ENCODE measurements at places on chromosomes 12 and 14. TPM values are rescaled to one million over a fixed set of nuclear protein-coding genes. Genes with fewer than 3 reads are reported as not detected.

DNA sequence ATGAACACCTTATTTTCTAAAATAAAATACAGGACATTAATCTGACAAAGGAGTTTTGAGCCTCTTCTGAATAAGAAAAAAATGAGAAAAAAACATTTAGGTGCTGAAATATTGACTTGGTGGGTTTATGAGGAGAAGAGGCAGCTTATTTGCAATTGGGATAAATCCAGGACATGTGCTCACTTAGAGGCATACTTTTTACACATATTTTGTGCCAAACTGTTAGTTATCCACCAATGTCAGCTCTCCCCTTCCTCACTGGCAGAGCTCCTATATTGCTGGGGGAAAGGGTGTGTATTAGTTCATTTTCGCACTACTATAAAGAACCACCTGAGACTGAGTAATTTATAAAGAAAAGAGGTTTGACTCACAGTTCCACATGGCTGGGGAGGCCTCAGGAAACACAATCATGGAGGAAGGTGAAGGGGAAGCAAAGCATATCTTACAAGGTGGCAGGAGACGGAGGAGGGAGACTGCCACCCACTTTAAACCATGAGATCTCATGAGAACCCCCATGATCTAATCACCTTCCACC, 135.4 kb upstream of the EGLN3 start:
- no peak overlapping the region for H3K4me3 ChIP-seq
- no peak overlapping the region for H3K27ac ChIP-seq
- no peak for DNase-seq
- no peaks in the 10 kb centered on the region for H3K27me3 ChIP-seq
- no peaks in the 10 kb centered on the region for H3K4me1 ChIP-seq
- H3K36me3 ChIP-seq = no peaks in the 10 kb centered on the region

DNA sequence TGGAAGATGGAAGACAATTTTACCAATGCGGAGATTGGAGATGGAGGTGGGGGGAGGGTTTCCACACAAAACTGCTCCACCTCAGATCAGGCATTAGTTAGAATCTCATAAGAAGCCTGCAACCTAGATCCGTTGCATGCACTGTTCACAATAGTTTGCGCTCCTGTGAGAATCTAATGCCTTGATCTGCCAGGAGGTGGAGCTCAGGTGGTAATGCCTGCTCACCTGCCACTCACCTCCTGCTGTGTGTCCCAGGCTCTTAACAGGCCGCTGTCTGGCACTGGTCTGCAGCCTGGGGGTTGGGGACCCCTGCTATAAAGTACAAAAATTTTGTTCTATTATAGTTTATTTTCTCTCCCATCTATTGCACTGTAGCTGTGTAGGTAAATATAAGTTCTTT, 84.9 kb upstream of the FOXG1 start:
- H3K27me3 ChIP-seq = no peaks in the 10 kb centered on the region
- H3K4me3 ChIP-seq = no peak overlapping the region
- H3K36me3 ChIP-seq = no peaks in the 10 kb centered on the region
- no peak for DNase-seq
- no peak overlapping the region for H3K27ac ChIP-seq

DNA sequence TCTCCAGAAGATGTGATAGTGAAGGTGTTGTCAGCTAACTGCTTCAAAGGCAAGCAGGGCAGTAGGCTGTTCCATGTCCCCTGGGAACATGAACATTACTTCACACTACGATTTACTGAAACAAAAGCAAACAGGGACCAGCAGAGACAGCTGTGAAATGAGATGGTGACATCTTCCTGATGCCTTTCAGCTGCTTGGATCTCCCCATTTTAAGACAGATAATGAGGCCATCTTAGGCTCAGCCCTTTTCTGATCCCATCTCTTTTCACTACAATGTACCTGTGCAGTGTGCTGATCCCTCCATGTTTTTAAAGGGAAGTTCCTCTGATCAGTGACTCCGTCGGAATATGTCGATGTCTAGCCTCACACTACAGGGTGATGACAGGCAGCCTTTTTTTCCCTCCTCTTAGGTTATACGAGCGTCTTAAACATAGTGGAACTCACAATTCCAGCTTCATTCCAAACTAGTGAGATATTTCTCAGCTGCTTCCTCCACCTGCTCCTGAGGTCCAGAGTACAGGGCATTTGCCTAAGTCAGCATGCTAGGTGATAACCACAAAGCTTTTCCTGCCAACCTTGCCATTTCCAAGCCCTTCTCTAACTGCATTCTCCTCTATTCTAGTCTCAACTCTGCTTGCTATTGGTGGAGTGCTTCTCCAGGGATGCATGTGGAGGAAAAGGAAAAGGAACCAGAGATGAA, 87.6 kb upstream of the EGLN3 start:
- H3K4me1 ChIP-seq = no peaks in the 10 kb centered on the region
- H3K36me3 ChIP-seq = no peaks in the 10 kb centered on the region
- no peak overlapping the region for H3K4me3 ChIP-seq

The FAM186B gene
- 1.1 TPM for total RNA-seq

The RAB3IP gene
- 15.4 TPM for total RNA-seq

GRCh38 chr12:94712815-94713515, 62.6 kb upstream of the TMCC3 start:
- H3K4me1 ChIP-seq = peaks cover 16% of the 10 kb centered on the region
- no peak for DNase-seq
- H3K27me3 ChIP-seq = no peaks in the 10 kb centered on the region
- no peaks in the 10 kb centered on the region for H3K36me3 ChIP-seq
- H3K4me3 ChIP-seq = no peak overlapping the region

- no peak for DNase-seq
- no peaks in the 10 kb centered on the region for H3K36me3 ChIP-seq
- no peak overlapping the region for H3K4me3 ChIP-seq
- H3K27ac ChIP-seq = no peak overlapping the region
- H3K4me1 ChIP-seq = no peaks in the 10 kb centered on the region
Measured at GRCh38 chr14:37403626-37404025, 191.4 kb downstream of the FOXA1 start.

DNA sequence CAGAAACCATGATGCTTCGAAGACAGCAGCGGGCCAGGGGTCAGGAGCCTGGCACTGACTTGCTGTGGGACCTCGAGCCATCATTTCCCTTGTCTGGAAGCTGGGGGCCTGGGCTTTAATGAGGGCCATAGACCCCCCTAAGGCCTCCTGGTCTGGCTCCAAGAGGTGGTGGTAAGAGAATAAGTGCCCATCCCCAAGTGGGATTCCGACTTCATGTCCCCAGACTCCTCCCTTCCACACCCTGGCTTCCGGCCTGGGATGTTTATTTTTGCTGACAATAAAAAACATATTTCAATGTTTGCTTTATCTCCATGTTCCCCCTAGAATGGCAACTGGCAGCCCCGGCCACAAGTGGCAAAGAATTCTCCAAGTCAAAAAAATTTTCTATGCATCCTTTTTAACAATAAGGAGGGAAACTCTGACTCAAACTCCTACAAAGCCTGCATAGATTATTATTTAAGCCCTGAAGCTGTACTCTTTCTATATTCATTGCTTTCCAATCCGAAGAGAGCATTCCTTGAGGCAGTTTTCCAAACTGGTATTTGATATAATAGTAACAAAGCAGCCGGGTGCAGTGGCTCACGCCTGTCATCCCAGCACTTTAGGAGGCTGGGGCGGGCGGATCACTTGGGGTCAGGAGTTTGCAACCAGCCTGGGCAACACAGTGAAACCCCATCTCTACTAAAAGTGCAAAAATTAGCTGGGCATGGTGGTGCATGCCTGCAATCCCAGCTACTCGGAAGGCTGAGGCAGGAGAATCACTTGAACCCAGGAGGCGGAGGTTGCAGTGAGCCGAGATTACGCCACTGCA, 84.0 kb downstream of the ITPK1 start:
- no peaks in the 10 kb centered on the region for H3K36me3 ChIP-seq
- H3K4me3 ChIP-seq = no peak overlapping the region
- peaks cover 12% of the 10 kb centered on the region for H3K4me1 ChIP-seq
- H3K27me3 ChIP-seq = no peaks in the 10 kb centered on the region
- no peak for DNase-seq

The PZP gene
- total RNA-seq = 0.48 TPM

The DYRK2 gene
- 23.6 TPM for total RNA-seq

The DHRS4 gene
- total RNA-seq = 25.4 TPM

The NFE2 gene
- not detected for total RNA-seq

- H3K36me3 ChIP-seq = no peaks in the 10 kb centered on the region
- peak overlapping the region; percentile 87 for H3K4me3 ChIP-seq
- H3K4me1 ChIP-seq = peaks cover 13% of the 10 kb centered on the region
- no peaks in the 10 kb centered on the region for H3K27me3 ChIP-seq
- peak; percentile 56 for DNase-seq
- peak overlapping the region; percentile 87 for H3K27ac ChIP-seq
Measured at GRCh38 chr12:81078469-81079196, 754 bp downstream of the ACSS3 start.

The GTF2A1 gene
- total RNA-seq = 13.1 TPM

DNA sequence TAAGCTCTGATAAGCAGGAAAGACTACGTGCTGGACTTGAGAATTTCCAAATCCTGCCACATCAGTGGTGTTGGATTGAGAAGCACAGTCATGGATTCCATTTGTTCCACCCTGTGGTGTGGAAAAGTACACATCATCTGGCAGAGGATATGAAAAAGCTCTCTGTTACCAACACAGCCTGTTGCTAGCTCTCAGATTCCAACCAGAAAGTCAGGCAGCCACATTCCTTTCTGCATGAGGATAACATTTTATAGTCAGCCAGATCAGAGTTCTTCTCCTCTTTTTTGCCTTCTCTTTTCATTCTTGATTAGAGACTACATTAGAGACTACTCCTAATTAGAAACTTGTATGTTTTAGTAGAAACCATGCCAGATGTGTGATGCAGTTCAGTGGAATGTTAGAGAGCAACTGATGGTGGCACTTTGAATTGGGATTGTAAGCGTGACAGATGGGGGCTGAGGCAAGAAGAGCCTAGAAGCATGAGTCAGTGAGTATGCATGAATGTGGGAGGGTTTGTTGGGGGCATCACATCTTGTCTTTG, 61.2 kb upstream of the STXBP6 start:
- no peak for DNase-seq
- H3K27me3 ChIP-seq = no peaks in the 10 kb centered on the region
- H3K4me1 ChIP-seq = no peaks in the 10 kb centered on the region
- no peaks in the 10 kb centered on the region for H3K36me3 ChIP-seq
- no peak overlapping the region for H3K4me3 ChIP-seq

- no peaks in the 10 kb centered on the region for H3K4me1 ChIP-seq
- no peak for DNase-seq
- H3K4me3 ChIP-seq = no peak overlapping the region
- H3K27ac ChIP-seq = no peak overlapping the region
- no peaks in the 10 kb centered on the region for H3K36me3 ChIP-seq
Measured at GRCh38 chr14:90676912-90677311, 139.3 kb downstream of the TTC7B start.

DNA sequence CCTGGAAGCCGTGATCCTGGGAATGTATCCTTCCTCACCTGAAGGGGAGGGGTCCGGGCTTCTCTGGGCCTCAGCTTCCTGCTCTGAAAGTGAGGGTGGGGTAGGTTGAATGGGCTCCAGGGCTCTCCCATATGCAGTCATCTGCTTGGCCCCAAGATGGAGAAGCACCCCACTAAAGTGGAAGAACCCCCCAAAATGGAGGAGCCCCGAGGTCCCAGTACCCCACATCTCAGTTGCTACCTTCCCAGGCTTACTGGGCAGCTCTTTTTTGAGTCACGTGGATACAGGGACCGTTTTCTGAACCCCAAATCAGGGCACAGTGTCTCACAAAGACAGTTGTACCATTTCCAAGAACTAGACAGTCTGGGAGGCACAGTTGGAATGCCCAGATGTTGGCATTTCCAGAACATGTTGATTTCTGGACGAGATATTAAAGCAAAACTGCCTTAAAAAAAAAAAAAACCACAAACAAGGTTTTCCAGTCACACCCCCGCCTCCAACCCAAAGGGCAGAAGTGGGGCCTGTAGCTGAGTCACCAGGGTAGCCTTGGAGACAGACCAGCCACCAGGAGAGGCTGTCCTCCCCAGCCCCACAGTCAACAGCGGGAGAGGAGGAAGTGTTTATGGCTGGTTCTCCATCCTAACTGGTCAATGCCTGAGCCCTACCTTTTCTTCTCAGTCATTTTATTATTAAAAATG, 12.1 kb downstream of the VASH1 start:
- H3K4me1 ChIP-seq = peaks cover 13% of the 10 kb centered on the region
- no peaks in the 10 kb centered on the region for H3K36me3 ChIP-seq
- peak overlapping the region; percentile 79 for H3K27ac ChIP-seq
- H3K27me3 ChIP-seq = no peaks in the 10 kb centered on the region
- no peak overlapping the region for H3K4me3 ChIP-seq

DNA sequence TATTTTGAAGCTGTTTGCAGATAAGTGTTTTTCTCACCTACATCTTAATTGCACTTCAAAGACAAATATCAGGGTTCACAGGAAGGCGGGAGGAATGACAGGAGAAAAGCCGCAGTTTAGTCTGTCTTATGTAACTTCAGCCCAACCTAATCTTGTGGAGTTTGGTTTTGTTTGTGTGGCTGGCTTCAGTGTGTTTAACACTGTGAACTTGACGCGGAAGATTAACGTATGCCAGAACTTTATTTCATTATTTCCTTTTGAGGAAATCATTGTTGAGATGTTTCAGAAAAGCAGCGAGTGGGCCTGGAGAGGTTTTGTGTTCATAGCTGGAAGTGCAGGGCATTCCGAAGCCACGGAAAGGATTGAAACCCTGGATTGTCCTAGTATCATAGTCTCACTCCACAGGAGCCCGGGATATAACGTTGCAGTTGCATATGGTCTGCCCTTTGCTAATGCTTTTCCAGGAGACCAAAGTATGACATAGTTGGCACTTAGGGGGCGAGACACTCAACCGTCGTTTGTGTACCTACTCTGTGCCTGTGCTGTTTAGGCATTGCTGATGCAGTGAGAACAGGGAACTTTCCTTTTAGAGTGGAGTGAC, 2.0 kb downstream of the PELI2 start:
- DNase-seq = no peak
- no peaks in the 10 kb centered on the region for H3K36me3 ChIP-seq
- peaks cover 9% of the 10 kb centered on the region for H3K4me1 ChIP-seq
- H3K27me3 ChIP-seq = no peaks in the 10 kb centered on the region
- H3K4me3 ChIP-seq = peak overlapping the region; percentile 54

- H3K36me3 ChIP-seq = no peaks in the 10 kb centered on the region
- no peaks in the 10 kb centered on the region for H3K27me3 ChIP-seq
- H3K4me1 ChIP-seq = no peaks in the 10 kb centered on the region
- no peak for DNase-seq
Measured at GRCh38 chr14:33529787-33530757, 420.8 kb downstream of the EGLN3 start.

GRCh38 chr12:105596731-105597130, 266.2 kb downstream of the C12orf75 start:
- no peak overlapping the region for H3K27ac ChIP-seq
- DNase-seq = no peak
- H3K27me3 ChIP-seq = no peaks in the 10 kb centered on the region
- peaks cover 9% of the 10 kb centered on the region for H3K4me1 ChIP-seq

All from ovary (tissue), 10 donors.